ENCODE measurements at places on chromosomes 11 and 22.

GRCh38 chr11:63613517-63614135 is 607 bp downstream of the PLAAT3 start:
- no peak for DNase-seq
- no peaks in the 10 kb centered on the region for H3K27me3 ChIP-seq
- H3K27ac ChIP-seq = no peak overlapping the region
- H3K36me3 ChIP-seq = no peaks in the 10 kb centered on the region
- no peaks in the 10 kb centered on the region for H3K4me1 ChIP-seq

DNA sequence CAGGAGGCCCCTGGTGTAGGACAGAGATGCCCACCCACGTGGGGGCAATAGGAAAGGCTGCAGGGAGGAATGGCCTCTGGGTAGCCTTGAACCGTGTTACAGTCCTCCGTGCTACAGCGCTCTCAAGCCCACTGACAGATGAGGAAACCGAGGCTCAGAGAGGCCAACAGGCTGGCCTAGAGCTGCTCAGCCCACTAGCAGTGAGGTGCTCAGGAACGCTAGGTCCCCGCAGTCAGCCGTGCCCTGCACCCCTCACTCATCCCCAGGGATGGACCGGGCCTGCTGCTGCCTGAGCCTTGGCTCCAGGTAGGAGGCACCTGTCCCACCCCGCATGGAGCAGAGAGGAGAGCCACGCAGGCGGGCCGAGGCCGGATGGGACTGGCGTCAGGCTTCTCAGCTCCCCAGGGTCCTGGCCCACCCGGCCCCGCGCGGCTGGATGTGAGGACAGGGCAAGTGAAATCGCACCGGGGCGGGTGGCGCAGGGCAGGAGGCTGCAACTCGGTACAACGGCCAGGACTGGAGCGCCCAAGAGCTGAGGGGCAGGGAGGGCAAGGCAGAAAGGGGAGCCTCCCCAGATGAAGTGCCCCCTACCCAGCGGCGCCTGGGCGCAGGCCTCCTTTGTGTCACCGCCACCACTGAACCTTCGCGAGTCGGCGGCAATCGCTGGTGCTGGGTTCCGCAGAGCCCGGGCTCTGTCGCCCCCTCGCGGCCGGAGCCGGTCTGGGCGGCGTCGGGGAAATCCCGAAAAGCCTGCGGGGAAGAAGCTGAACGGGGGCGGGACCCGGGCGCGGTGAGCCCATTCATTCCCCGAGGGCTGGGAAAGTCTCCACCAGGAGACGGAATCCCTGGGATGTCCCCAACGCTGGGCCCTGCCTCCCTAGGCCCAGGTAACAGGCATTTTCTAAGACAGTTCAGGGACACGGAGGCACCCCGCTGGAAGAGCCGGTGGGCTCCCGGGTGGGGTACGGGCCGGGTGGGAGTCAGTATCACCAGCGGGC is 8.4 kb upstream of the SLC2A11 start:
- peaks cover 47% of the 10 kb centered on the region for H3K4me1 ChIP-seq
- H3K4me3 ChIP-seq = peak overlapping the region; percentile 51
- H3K36me3 ChIP-seq = no peaks in the 10 kb centered on the region
- H3K27me3 ChIP-seq = no peaks in the 10 kb centered on the region
- peak overlapping the region; percentile 100 for H3K27ac ChIP-seq
- peak; percentile 81 for DNase-seq

- no peak for DNase-seq
- H3K27me3 ChIP-seq = no peaks in the 10 kb centered on the region
- no peak overlapping the region for H3K4me3 ChIP-seq
- H3K27ac ChIP-seq = peak overlapping the region; percentile 99
- peaks cover 31% of the 10 kb centered on the region for H3K4me1 ChIP-seq
These were observed 298.3 kb downstream of the KIRREL3 start for GRCh38 chr11:126702165-126702720.

DNA sequence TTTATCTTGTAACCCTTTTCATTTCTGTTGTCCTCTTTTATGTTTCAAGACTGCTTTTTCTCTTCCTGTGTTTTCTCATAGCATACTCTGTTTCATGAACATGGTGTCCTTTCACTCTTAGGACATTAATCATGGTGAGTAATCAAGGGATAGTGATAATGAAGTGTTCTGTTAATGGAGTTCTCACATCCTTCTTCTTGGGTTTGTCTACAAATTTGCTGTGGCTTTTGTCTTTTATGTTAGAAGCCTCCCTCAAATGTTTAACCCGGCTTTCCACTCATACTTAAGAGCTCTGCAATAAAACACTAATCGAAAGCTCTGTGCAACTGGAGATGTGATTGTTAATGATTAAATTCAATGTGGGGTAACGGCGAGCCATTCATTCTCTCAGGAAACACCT is 593.6 kb downstream of the NELL1 start:
- no peaks in the 10 kb centered on the region for H3K36me3 ChIP-seq
- H3K4me3 ChIP-seq = no peak overlapping the region
- H3K27ac ChIP-seq = no peak overlapping the region

DNA sequence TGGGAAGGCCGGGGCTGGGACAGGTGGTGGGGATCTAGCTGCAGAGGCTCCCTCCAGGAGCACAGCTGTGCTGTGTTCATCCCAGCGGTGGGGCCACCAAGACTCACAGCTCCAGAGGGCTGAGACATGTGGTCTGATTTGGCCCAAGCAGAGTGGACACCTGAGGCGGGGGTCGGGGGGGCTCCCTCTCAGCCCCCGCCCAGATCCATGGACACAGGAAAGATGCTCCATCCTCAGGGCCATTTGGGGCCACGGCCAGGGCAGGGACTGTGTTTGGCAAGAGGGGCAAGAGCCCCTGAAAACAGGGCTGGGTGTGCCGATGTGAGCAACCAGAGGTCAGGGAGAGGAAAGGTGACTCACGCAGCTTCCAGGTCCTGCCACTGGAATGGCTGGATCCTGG is 219.4 kb downstream of the BRD1 start:
- no peak overlapping the region for H3K4me3 ChIP-seq
- no peaks in the 10 kb centered on the region for H3K27me3 ChIP-seq
- H3K36me3 ChIP-seq = no peaks in the 10 kb centered on the region

DNA sequence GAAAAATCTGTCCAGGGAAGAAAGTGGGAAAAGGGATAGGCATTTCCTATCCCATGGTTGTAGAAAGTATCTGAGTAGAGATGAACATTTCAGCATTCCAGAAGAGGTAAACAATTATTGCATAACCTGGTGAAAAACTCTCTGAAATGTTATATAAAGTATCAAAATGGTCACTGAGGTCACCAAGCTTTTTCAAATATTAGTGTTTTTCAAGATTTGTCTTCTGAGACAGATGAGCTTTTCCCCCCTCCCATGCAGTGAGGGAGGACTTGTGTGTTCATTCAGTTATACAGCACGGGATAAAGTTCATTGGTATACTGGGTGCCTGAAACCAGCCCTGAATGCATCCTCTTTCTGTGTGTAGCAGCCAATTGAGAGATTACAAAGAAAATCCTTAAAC is 1.9 kb upstream of the DEPDC7 start:
- H3K4me1 ChIP-seq = peaks cover 8% of the 10 kb centered on the region
- H3K27ac ChIP-seq = no peak overlapping the region
- H3K27me3 ChIP-seq = no peaks in the 10 kb centered on the region
- DNase-seq = no peak
- H3K4me3 ChIP-seq = no peak overlapping the region
- no peaks in the 10 kb centered on the region for H3K36me3 ChIP-seq

DNA sequence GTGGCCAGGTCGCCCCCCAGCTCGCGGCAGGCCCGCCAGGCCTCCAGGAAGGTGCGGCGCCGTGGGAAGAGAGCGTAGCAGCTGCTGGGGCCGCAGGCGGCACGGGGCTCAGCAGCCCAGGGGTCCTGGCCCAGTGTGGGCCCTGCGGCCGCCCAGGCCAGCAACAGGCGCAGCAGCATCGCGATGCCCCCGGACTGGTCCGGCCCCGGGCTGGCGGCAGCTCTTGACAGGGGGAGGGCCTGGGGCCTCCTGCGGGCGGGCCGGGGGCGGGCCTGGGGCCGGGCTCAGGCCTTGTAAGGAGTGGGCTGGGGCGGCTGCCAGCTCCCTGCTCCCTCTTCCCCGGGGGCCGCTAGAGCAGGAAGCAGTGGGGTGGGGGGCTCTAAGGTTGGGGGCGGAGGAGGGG is at the start of gene CD248:
CD248 (minus strand) TSS at position 196 of the 403 bp plus-strand sequence; CDS start at position 179, 17 bp downstream.
- H3K27ac ChIP-seq = no peak within 1 kb of the TSS
- H3K4me1 ChIP-seq = no peaks in the 10 kb centered on the region
- H3K36me3 ChIP-seq = no peaks in the 10 kb centered on the region
- H3K4me3 ChIP-seq = no peak within 1 kb of the TSS
- H3K27me3 ChIP-seq = peaks cover 60% of the 10 kb centered on the region
- no peak for DNase-seq

- no peaks in the 10 kb centered on the region for H3K36me3 ChIP-seq
- H3K4me1 ChIP-seq = no peaks in the 10 kb centered on the region
- H3K4me3 ChIP-seq = no peak overlapping the region
- peaks cover 29% of the 10 kb centered on the region for H3K27me3 ChIP-seq
- DNase-seq = no peak
- no peak overlapping the region for H3K27ac ChIP-seq
These were observed 5.3 kb downstream of the SLC7A4 start for GRCh38 chr22:21026783-21027692.

- H3K27me3 ChIP-seq = no peaks in the 10 kb centered on the region
- H3K36me3 ChIP-seq = no peaks in the 10 kb centered on the region
- no peak overlapping the region for H3K27ac ChIP-seq
These were observed 17.9 kb downstream of the KCNE3 start for GRCh38 chr11:74449369-74449931.

GRCh38 chr11:27721264-27722116 is 21.2 kb upstream of the BDNF start:
- H3K4me1 ChIP-seq = no peaks in the 10 kb centered on the region
- peak overlapping the region; percentile 13 for H3K4me3 ChIP-seq
- H3K36me3 ChIP-seq = no peaks in the 10 kb centered on the region
- H3K27me3 ChIP-seq = no peaks in the 10 kb centered on the region

- H3K27me3 ChIP-seq = no peaks in the 10 kb centered on the region
- no peak overlapping the region for H3K27ac ChIP-seq
- no peaks in the 10 kb centered on the region for H3K4me1 ChIP-seq
- H3K36me3 ChIP-seq = no peaks in the 10 kb centered on the region
These were observed 21.4 kb upstream of the PACSIN2 start for GRCh38 chr22:43036282-43036829.

DNA sequence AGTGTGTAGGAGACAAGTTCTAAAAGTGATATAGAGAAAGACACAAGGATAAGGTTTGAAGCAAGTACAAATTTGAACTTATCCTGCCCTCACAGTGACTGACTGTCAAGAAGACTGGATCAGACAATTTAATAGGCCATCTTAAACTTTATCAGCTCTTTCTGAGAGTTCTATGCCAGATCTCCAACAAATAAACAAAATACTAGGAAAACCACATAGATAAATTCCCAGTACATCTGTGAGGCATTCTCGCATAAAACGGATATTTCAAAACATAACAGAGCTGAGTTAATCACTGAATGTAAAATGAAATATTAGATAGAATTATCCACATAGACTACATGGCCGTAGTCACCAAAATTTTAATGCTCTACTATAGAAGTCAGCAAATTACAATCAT is 120.9 kb upstream of the LUZP2 start:
- H3K27me3 ChIP-seq = no peaks in the 10 kb centered on the region
- H3K4me3 ChIP-seq = no peak overlapping the region
- DNase-seq = no peak
- H3K27ac ChIP-seq = no peak overlapping the region

GRCh38 chr22:26642465-26643417 is 14.6 kb upstream of the MIAT start:
- no peaks in the 10 kb centered on the region for H3K27me3 ChIP-seq
- H3K4me1 ChIP-seq = peaks cover 58% of the 10 kb centered on the region
- H3K4me3 ChIP-seq = peak overlapping the region; percentile 18
- no peaks in the 10 kb centered on the region for H3K36me3 ChIP-seq

DNA sequence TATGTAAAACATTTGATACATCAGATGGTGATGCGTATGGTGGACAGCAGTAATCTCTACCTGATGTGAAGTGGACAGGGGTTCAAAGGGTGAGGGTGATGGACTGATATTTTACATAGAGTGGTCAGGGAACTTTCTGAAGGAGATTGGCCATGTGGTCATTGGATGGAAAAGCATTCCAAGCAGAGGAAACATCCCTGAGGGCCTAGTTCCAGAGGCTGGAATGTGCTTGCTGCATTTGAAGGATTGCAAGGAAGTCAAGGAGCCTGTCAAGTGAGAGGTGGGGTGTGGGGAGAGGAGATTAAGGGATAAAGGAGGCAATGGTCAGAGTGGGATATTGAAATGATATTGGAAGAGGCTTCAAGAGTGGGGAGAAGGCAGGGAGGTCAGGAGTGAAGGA is 151.9 kb upstream of the NTM start:
- H3K4me3 ChIP-seq = no peak overlapping the region
- no peak overlapping the region for H3K27ac ChIP-seq
- DNase-seq = no peak
- no peaks in the 10 kb centered on the region for H3K36me3 ChIP-seq

All from MM.1S (cell line).